ENCODE measurements at places on chromosomes 3 and 15.

DNA sequence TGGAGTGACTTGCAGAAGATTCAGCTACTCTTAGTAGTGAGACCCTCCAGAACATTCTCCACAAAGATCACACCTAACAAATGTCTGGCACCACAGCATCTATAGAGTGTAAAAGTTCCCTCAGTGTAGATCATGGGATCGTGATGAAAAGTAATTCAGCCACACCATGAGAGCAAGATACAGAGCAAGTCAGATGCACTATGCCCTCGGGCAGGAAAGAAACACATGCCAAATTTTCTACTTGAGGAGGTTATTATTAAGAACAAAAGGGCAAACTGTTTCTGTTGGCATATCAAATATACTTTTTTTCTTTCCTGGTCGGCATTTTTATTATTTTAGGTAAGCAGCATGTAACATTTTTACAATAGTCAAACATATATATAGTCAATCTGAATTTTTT is 44.8 kb upstream of the SNTN start:
- DNase-seq: no peak

DNA sequence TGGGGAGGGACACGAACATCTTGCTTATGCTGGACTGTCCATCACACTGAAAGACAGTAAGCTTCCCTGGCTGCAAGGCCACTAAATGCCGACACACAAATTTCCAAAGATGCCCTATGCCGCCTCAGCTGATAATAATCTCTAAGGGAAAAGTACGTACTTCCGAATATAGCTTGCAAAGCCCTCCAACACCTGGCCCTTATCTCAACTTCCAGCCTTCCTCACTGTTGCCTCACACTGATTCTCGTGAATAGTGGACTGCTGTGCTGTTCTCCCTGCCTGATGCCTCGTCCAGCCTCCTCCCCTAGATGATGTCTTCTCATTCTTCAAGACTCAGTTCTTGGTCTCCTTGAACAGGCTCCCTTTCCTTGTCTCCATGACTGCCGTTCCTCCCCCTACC is 72.3 kb downstream of the CD47 start:
- no peak for DNase-seq

DNA sequence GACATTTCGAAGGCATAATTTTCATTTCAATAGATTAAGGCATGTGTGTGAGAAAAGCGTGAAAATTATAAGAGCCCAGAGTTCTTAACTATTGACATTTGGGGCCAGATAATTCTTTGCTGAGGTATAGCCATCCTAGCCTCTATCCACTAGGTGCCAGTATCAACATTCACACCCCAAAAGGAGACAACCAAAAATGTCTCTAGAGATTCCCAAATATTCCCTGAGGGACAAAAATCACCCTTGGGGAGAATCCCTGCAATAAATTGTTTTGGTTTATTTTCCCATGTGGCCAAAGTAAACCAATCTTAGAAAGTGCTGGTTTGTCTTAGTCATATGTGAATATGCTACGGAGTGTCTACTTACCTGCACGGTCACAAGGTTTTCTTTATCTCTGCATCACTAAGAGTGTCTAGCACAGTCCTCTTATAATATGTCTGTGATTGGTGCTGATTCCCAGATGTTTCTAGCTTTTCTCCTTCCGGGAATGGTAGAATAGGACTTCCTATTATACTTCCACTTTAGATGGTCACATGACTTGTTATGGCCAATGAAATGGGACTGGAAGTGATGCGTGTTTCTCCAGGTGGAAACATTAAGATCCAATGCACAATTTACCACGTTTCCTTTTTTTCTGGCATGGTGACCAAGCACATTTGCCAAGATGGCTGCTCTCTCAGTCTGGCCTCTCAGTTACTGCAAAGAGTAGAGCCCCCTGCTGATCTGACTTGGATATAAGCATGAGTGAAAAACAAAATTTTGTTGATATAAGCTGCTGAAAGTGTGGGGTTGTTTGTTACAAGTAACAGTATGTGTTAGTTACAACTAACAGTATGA is 8.0 kb upstream of the KBTBD8 start:
- no peak for DNase-seq

- no peak for DNase-seq
These were observed 221.4 kb downstream of the TLE3 start for GRCh38 chr15:69876064-69876940.

- DNase-seq: no peak
These were observed 286.7 kb downstream of the DOCK3 start for GRCh38 chr3:50961386-50961785.

DNA sequence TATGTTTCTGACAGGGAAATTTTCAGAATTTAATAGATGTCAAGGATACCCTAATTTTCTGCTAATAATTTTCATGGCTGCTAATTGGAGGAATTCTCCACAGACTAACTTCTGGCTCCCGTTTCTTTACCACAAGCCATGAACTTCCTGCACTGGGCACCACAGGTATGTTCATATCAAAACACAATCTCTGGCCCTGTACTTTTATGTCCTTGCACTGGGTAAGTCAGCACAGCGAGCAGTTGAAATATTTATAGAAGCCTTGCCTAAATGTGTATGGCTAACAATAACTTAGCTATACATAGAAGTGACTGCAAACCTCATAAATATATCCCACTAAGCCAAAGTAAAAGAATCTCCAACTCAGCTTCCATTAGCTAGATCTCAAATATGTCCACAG is 246.9 kb downstream of the ZIC1 start:
- DNase-seq: no peak

DNA sequence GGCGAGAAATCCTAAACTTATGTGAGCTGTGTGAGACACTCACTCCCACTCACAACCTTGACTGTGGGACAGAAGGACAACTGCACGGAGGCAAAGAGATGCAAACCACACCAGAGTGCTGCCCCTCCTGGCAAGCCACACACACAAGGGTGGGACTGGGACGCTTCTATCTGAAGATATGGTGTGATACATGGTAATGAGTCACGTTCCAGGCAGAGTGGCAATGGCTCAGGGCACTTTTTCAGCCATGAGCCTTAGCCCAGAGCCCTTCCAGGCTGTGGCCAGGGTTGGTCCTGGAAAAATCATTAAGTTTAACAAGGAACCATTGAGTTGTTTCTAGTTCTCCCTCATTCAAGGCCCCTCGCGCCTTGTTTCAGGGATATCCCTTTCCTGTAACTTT is 56.1 kb downstream of the WNT5A start:
- no peak for DNase-seq

- no peak for DNase-seq
These were observed 14.4 kb downstream of the MUC20 start for GRCh38 chr3:195735036-195735695.

DNA sequence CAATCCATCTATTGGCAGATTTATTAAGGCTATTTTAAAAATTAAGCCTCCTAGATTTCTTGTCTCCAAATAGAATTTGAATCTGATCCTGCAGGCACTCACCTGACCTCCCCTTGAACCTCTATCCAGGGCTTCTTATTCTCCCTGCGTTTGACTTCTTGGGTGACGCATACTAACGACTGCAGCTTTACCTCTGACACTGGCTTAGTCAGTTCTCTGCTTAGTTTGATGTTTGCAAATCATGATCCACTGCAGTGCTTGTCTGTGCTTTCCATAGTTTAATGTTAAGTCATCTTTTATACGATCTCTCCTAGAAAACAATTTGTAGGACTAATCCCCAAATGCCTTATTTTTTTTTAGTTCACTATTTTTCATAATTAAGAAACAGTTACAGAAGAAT is 233.1 kb downstream of the ROBO1 start:
- DNase-seq: no peak

DNA sequence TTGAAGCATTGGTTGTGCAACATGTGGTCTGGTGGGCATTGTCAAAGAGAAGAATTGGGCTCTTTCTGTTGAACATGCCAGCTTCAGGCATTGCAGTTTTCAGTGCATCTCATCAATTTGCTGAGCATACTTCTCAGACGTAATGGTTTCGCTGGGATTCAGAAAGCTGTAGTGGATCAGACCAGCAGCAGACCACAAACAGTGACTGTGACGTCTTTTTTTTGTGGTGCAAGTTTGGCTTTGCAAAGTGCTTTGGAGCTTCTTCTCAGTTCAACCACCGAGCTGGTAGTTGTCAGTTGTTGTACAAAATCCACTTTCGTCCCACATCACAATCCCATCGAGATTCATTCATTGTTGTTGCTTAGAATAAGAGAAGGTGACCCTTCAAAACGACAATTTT is 84.5 kb downstream of the NPAP1 start:
- no peak for DNase-seq

DNA sequence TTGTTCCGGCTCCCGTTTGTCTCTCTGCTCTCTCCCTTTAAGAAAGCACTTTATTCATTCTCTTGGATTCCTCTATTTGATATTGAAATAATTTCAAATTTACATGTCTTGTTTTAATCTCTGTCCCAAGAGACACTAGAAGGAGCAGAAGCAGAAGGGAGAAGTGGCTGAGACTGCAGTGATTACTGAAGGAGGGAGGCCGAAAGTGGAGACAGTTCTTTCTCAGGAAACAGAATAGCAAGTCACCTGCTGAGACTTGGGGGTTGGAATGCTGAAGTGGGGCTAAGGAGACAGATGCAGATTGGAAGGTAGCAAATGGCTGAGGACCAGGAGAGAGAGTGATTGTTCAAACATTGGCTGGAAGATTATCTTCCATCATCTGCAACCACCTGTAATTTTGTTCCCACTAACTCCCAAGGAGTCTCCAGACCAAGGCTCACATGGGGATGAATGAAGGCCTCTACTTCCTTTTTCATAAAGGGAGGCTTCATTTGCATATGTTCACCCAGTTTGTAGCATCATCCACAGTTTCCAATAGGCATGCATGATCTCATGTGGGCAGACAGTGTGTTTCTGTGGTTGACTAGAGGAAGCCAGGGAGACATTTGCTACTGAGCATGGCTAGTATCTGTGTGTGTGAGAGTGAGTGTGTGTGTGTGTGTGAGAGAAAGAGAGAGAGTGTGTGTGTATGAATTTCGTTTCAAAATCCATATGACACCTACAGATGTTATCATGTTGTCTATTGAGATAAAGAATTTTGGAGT is 24.0 kb downstream of the LTF start:
- no peak for DNase-seq

- no peak for DNase-seq
These were observed 62.9 kb upstream of the GCNT3 start for GRCh38 chr15:59548501-59549226.

- no peak for DNase-seq
These were observed 2.8 kb downstream of the CHD2 start for GRCh38 chr15:92902737-92903593.

- no peak for DNase-seq
These were observed 20.1 kb upstream of the TM2D3 start for GRCh38 chr15:101672298-101672697.

DNA sequence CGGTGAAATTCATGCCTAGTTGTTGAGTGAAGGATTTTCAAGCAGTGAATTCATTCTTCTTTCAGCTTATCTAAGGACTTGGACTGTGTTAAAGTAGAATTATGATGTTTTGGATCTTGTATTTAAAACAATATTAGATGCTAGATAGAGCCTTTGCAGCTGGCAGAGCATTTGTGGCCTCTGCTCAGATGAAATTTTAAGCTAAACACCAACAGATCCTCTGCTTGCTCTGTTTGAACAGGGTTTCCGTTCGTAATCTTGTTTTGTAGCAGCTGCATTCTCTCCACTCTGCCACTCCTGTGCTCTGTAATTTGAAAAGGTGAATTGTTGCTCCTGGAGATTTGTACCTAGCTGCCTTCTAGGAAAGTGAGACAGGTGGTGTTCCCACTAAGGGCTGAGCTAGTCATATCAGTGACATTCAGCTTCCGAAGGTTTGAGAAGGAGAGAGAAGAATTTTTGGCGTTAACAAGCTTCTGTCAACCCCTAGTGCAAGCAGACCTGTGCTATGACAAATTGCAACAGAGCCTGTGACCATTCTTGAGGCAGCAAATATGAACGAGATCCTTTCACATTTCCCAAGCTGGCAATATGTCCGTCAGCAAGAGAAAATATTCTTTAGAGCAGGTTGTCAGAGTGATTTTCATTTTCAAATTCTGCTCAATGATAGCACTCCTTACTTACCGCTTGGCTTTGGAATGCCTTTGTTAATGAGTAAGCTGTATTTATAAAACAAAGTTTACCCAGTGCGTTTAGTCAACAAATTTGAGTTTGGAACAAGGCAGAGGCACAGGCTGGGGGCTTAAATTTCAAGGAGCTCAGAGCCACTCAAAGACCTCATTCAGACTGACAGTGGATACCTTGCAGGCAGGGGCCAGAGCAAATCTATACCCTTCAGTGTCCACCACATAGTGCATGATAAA is 5.3 kb downstream of the CHST2 start:
- no peak for DNase-seq

- DNase-seq: no peak
These were observed 369.0 kb downstream of the SV2B start for GRCh38 chr15:91468871-91469580.

DNA sequence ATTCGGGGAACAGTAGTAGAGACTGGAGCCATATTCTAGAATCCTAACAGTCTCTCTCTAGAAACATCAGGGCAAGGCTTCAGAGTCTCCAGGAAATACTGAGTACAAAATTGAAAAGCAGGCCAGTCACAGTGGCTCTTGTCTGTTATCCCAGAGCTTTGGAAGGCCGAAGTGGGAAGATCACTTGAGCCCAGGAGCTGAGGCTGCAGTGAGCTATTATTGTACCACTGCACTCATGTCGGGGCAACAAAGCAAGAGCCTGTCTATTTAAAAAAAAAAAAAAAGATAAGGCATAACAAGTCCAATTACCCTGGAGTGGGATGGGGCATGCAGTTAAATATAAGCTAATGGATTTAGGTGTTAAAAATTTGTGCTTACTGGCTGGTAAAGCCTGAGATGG is 79.0 kb downstream of the SEMA6D start:
- DNase-seq: no peak

Data from cortex of kidney (tissue), 1 donor.